ENCODE measurements at places on chromosomes 6 and 20. TPM values are rescaled to one million over a fixed set of nuclear protein-coding genes. Genes with fewer than 3 reads are reported as not detected.
A peak's percentile ranks its signal among the peaks of the same experiment; 100 is the strongest.

GRCh38 chr6:142207265-142207877 is 60.3 kb downstream of the VTA1 start:
- peak; percentile 47 for ATAC-seq

- ATAC-seq, result no peak
Observed at GRCh38 chr6:39999006-39999867, 65.0 kb upstream of the MOCS1 start.

DNA sequence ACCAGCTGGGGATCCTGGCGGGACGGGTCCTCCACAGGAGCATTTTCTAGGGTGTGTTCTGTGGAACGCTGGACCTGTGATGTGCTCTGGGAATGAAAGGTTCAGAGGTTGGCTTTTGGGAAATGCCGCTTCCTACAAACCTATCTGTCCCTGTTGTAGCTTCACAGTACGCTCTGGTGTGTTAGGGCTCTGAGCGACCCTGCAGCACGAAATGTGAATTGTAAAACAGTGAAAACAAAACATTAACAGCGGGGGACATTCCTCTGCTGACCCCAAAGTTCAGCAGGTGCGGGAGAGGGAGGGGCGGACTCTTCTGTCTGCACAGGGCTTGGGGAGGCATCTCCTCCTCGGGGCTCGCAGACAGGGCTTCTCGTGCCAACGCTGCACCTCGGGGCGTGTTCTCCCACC is 155.9 kb downstream of the NRN1 start:
- peak; percentile 57 for ATAC-seq

The TINAG gene
- not detected for total RNA-seq

The VNN1 gene
- not detected for total RNA-seq

All from activated T-helper 17 cell treated with anti-CD3 and anti-CD28 coated beads, Interleukin-2, amount 50 U/mL, for 72 hours (primary cell).